ENCODE measurements at places on chromosomes 13 and 19.

- DNase-seq, result no peak
Measured at GRCh38 chr19:12774588-12775555, at the start of gene HOOK2. Gene HOOK2 (minus strand): TSS chr19:12775552. CDS start chr19:12775449, 103 bp downstream.

DNA sequence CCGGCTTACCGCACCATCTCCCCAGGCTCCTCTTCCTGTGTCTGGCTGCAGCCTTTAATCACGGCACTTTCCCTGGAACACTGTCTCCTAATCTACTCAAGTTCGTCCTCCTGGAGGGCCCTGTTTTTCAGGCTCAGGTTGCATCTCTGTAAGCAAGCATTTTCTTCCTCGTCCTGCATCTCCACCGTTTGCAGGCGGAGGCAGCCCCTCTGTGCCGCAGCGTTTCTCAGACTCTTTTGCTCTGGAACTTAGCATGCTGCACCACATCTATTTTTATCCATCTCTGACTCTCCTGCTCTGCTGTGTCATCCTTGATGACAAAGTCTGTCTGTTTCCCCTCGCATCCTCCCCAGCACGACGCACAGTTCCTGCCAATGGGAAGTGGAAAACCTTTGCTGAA lies 117.5 kb downstream of the ATP8A2 start:
- DNase-seq, result no peak

- peak; percentile 34 for DNase-seq
Measured at GRCh38 chr19:19420570-19421298, 15.3 kb downstream of the GATAD2A start.

DNA sequence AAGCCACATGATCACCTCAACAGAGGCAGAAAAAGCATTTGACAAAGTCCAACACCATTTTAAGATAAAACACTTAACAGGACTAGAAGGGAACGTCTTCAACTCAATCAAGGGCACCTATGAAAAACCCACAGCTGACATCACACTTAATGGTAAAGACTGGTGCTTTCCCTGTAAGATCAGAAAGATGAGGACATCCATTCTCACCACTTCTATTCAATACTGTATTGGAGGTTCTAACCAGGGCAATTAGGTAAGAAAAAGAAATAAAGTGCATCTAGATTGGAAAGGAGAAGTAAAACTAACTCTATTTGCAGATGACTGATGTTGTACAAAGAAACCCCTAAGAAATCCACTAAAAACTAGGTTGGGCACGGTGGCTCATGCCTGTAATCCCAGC lies 11.2 kb upstream of the AKAP8 start:
- DNase-seq, result no peak

DNA sequence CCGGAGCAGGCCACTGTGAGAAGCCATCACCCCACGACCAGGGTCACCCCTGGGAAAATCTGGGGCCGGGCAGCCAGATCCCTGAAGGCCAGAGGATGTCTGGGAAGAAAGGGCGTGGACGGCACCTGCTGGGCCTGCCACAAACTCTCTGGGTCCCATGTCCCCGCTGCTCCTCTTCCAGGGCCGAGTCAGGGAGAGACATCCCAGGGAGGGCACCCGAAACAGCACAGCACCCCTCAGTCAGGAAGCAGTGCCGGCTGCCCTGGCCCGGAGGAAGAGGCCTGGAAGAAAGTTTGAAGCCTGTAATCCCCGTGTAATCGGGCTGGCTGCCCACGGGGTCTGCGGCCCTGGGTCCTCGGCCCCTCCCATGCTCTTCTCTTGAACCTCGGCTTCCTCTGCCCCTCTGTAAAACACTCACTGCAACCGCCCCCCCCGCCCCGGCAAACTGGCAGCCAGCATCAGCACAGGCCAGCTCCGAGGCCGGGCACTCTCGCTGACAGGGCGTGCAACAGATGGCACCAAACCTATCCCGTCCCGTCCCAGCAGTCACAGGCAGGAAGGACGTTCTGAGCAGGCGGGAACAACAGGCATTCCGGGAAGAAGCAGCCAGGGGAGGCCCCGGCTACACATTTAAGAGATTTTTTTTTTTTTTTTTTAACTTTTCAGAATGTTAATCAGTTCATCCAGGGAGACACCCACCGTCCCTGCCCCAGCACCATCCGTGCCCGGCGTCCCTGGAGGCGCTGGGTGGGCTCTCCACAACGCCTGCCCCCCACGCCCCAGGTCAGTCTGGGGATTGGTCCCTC lies 1.5 kb downstream of the SBNO2 start:
- no peak for DNase-seq

- no peak for DNase-seq
Measured at GRCh38 chr19:23772675-23773063, 14.0 kb upstream of the ZNF681 start.

- DNase-seq, result peak; percentile 41
Measured at GRCh38 chr19:3868770-3869456, at the start of gene ZFR2. Gene ZFR2 (minus strand): TSS chr19:3869038. CDS start chr19:3869017, 21 bp downstream.

DNA sequence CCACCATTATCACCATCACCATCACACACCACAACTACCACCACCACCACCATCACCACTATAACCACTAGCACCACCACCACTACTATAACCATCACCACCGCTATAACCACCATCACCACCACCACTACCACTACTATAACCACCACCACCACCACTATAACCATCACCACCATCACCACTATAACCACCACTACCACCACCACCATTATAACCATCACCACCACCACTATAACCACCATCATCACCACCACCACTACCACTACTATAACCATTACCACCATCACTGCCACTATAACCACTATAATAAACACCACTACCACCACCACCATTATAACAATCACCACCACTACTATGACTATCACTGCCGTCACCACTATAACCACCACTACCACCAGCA lies 173.2 kb downstream of the DCLK1 start:
- DNase-seq, result no peak

- no peak for DNase-seq
Measured at GRCh38 chr13:59774491-59774971, 389.2 kb downstream of the DIAPH3 start.

DNA sequence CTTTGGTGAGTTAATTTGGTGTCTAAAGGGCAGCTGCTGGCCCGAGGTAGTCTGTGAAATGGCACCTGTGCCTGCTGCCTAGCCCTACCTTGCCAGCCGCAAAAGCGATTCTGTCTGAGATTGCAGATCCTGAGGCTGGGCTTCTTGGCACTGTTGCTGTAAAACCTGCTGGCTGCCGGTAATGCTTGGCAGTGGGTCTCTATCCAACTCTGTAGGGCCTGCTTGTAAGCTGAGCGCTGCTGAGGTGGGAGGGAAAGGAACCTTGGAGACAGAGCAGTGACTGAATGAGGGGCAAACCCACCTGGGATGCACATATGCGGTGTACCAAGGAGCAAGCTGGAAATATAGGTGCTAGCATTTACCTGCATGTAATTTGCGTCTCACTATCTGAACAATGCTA lies 11.7 kb downstream of the LCP1 start:
- no peak for DNase-seq

GRCh38 chr13:100602493-100603111 lies 14.0 kb upstream of the GGACT start:
- DNase-seq, result no peak

DNA sequence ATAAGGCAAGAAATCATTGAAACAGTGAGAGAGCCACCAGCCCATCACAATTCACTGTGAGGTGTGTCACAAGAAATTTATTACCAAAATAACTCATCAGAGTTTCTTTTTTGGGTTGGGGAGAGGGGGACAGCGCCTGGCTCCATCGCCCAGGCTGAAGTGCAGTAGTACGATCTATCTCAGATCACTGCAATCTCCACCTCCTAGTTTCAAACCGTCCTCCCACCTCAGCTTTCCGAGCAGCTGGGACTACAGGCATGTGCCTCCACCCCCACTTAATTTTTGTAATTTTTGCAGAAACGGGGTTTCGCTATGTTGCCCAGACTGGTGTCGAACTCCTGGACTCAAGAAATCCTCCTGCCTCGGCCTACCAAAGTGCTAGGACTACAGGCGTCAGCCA lies 3.6 kb downstream of the IFNL1 start:
- no peak for DNase-seq

GRCh38 chr19:49356382-49356781 lies 5.8 kb downstream of the TEAD2 start:
- DNase-seq, result no peak

- DNase-seq, result no peak
Measured at GRCh38 chr13:76764429-76764828, 121.8 kb downstream of the KCTD12 start.

DNA sequence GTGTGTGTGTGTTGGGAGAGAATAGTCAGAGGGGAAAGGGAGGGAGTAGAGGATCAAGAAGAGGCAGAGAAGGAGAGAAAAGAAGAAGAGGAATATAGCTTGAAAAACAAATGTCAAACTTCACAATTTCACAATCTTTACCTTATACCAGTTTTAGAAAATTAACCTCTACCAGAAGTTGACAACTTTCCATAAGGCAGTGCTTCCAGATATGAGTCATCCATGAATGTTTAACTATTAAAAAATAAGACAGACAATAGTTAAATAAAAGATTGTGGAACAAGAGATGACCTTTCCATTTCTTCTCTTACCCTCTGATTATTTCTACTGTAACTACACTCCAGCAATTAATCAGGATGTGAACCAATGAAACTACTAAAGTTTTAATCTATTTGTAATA lies 229.4 kb downstream of the ITGBL1 start:
- DNase-seq, result no peak

DNA sequence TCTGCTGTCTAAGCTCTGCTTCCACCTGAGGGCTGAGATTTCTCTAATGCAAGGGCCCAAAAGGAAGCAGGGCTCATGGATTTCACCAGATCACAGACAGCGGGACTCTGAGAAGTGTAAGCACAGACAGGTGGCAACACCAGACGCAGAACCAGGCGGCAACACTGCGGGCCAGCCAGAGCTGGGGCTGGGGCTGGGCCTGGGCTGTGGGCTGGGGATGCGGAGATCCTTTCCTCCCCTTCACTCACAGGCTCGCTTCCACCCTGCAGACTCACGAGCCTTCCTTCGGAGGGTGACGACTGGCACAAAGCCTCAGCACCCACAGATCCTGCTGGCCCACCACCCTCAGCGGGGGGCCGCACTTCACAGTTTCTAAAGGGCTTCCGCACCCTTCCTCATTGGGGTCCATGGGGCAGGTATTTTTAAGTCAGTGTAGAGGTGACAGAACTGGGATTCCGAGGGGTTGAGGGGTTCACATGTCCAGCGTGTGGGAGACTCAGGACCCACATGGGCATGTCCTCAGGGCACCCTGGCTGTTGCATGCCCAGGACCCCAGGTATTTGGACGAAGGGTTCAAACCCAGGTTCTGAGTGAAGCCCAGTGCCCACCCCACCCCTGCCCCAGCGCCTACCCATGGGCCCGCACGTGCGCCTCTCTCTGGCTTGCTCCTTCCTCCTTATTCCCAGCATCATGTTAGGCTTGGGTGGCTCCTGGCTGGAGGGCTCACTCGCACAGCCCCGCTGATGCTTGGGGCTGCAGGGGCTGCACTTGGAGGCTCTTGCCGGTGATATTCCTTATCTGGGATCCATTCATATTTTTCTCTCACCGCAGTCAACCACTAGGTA lies 137.3 kb upstream of the GPR12 start:
- DNase-seq, result no peak

- peak; percentile 45 for DNase-seq
Measured at GRCh38 chr19:13959962-13960862, 7.9 kb downstream of the DCAF15 start.

GRCh38 chr13:98267080-98267912 lies 90.2 kb upstream of the RNF113B start:
- no peak for DNase-seq

DNA sequence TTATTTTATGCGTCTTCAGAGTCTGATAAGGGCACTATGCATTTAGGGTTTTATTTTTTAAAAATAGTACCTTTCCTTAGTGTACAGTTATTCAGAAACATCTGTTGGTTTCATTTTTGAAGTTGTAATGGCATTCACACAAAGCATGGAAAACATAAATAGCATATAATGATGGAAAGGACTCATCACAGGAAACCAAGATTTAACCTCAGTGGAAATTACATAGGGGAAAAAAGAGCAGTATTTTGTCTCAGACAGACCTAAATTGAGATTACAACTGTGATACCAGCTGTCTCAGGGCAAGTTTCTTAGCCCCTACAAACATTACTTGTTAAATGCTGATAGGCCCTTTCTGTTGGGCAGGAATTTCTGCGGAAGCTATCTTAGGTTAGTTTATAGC lies 57.2 kb downstream of the NHLRC3 start:
- no peak for DNase-seq

DNA sequence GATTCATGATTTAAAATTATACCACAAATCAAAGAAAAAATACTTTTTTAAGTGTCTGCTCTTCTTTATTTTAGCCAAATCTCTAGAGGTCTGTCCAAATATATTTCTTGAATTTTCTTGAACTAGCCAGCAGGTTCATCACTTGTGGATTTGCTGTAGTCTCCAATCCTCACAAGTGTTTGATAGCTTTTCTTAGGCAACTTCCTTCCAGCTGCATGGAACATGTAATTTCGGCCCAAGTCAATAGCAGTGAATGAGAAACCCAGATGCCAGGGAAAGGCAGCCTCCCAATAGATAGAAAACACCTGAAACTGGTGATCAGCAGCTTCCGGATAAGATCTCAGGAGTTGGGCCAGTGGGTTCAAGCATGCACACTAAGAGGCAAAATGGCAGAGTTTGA lies 15.6 kb upstream of the RNASEH2B start:
- no peak for DNase-seq

DNA sequence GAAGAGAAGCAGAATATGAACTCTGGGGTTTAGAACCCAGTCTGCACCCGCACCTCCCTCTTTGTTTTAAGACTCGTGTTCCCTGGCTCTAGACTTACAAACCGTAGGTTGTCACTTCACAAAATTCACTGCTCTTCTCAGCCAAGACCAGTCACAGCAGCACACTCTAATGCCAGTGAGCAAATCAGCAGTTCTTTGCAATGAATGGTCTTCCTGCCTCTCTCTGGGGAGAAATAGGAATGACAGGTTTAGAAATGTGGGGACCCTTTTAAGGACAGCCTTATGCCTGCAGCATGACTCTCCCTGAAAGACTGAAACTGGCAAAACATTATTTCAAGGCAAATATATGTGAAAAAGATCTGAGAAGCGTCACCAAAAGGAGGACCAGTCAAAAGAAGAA lies 156.9 kb downstream of the KCTD15 start:
- no peak for DNase-seq

DNA sequence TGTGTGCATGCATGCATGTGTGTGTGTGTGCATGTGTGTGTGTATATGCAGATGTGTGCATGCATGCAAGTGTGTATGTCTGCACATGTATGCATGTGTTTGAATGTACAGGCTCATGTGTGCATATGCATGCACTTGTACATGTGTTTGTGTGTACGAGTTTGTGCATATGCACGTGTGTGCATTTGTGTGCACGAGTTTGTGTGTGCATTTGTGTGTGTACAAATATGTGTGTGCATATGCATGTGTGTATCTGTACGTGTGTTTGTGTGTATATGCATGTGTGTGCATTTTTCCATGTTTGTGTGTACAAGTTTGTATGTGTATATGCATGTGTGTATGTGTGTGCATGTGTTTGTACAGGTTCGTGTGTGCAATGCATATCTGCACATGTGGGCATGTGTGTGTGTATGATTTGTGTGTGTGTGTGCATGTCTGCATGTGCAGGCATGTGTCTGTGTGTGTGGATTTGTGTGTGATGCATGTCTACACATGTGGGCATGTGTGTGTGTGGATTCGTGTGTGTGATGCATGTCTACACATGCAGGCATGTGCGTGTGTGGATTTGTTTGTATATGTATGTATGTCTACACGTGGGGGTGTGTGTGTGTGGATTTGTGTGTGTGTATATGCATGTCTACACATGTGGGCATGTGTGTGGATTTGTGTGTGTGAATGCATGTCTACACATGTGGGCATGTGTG lies 57.1 kb downstream of the F2RL3 start:
- DNase-seq, result no peak
